LoVo (cell line): ENCODE measurements at places on chromosomes 5 and 9.

DNA sequence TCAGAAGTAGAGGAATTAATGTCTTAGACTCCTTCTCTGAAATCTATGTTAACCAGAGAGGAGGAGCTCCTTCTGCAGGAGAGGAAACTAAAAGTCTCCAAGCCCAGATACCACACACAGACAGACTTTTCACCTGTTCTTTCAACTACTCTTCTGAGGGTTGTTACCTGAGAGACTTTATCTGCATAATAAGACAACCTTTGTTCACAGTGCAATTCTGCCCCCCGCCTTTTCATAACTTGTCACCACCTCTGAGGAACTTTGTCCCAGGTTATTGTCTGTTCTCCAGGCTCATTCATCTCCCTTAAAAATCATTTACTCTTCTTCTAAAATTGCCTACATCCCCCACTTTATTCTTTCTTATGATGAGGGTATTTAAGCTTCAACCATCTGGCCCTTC, 9.4 kb upstream of the GALNT10 start:
- DNase-seq, result no peak

GRCh38 chr5:168039566-168040248, 251.7 kb upstream of the WWC1 start:
- DNase-seq, result no peak

DNA sequence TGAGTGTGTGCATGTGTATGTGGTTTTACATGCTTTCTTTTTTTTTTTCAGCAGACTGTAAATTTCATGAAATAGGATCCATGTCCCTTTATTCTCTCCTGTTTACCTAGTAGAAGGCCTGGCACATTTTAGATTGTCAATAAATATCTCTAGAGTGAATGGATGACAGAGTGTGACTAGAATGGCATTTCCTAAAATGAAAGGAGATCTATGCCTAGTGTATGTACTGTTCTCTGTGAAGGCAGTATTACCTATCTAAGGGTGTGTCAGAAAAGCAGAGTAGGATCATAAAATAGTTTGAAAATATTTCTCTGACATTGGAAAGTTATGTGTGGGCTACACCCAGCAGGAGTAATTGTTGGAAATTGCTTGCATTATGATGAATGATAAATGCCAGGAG, 1876.0 kb upstream of the C9orf72 start:
- no peak for DNase-seq

DNA sequence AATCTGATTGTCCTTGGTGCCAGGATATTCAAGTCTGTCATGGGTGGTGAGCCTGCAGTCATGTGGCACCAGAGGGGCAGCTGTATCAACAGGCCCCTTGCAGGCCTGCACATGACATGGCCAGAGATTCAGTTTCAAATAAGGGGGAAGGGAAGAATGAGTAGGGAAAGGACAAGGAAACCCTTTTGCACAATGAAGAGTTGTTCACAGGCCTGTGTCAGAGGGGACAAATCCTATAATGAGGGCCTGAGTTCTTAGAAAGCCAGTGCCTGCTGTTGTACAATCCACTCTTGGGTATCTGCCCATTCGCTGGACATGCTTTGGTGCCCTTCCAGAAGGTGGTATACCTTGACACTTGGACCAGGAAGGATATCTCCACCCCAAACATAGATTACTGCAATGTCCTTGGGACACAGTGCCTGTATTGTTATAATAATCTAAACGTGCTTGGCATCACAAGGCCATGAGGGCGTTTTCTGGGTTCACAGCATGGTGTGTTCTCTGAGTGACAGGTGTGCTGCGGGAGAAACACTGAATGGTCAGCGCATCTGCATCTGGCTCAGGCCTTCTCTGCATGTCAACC, 1.9 kb upstream of the TMEM171 start:
- DNase-seq, result no peak

GRCh38 chr5:149288436-149288835, 16.8 kb downstream of the AFAP1L1 start:
- DNase-seq, result no peak

DNA sequence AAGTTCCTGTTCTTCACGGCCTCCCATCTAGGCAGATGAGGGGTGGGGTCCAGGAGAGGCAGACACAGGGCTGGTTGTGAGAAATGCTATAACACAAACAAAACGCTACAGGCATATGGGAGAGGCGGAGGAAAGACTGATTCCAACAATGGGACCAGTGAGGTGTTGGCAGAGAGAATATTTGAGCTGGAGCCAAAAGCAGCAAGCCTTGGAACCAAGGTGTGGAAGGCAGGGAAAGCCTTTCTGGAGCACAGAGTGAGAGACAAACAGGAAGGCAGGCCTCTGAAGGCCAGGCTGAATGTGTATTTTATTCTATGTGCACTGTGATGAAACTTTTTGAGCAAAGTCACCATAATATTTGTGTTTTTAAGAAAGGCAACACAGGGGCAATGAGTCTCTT, 2.9 kb downstream of the ATPSCKMT start:
- DNase-seq, result no peak

DNA sequence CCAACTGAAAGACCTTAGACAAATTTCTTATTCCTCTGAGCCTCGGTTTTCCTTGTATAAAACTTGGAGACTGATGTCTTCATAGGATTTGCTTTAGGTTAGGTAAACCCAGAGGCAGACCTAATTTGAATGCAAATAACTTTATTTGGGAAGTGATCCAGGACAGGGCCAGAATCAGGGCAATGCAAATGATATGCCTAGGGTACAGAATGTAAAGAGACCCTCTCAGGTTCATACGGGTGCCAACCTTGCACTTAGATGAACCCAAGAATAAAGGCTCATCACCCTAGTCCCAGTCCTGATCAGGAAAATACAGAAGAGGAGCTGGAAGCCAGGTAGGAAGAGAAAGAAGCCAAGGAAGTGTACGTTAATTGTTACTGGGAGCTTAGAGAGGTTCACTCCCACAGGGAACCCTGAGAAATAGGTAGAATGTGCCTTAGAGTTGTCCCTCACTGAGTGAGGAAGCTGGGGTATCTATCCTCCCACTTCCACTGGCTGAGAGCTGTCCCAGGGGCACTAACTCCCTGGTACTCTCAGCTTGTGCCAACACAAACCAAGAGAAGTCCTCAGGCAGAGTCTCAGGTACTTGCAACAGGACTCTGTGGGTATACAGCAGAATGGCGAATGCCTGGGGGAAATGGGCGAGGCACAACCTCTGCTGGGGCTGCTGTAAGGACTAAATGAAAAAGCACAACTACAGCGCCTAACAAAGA, 3.1 kb upstream of the HK3 start:
- no peak for DNase-seq

GRCh38 chr5:92969781-92970237, 611.2 kb downstream of the NR2F1-AS1 start:
- DNase-seq, result no peak

- no peak for DNase-seq
Measured at GRCh38 chr9:109707355-109707754, 72.6 kb upstream of the PALM2AKAP2 start.

DNA sequence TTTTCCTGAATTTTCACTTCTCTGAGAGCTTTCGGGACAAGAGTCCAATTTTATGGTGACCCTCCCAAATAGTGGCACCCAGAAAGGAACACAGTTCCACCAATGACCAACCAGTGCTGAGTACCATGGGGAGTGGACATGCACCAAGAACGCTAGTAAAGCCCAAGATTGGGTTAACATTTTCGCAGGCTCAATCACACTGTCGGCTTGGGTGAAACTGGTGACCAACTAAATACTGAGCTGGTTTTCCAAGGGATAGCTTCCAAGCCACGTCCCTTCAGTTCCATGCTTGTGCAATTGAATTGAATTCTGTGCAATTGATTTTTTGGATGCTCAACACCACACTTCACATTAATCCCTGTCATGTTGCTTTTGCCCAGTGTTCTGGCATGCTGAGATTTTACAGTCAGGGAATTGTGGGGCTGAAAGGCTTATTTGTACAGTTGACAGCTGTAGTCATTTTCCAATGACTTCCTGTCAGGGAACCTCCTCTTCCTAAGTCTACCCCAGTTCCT, 37.6 kb upstream of the TRMT10B start:
- no peak for DNase-seq

GRCh38 chr5:52809884-52810283, 22.2 kb downstream of the ITGA1 start:
- DNase-seq, result no peak

DNA sequence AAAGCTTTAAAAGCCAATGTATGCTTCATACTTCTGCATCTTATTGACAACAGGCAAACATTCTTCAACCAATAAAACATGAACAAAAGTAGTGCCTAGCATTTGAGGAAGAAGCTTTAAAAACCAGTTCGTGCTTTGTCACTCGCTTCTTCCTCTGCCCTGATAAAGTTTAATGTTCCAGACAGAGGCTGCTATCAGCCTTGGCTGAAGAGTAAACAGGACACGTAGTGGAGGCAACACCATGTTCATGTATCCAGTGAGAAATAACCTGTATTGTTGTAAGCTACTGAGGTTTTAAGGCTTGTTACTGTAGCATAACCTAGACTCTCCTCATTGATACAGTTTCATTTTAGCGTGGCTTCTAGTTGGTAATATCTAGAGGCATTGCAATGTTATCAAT, 3.2 kb upstream of the FUBP3 start:
- DNase-seq, result no peak

DNA sequence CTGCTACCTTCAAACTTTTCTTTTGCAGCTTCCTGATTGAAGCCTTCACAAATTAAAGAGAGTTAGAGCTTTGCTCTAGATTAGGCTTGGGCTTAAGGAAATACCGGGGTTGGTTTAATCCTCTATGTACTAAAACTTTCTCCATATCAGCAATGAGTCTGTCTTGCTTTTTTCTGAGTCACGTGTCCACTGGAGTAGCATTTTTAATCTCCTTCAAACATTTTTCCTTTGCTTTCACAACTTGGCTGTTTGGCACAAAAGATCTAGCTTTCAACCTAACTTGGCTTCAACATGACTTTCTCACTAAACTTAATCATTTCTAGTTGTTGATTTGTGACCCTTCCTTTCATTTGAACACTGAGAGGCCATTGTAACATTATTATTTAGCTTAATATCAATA, 261.6 kb downstream of the PLK2 start:
- no peak for DNase-seq

DNA sequence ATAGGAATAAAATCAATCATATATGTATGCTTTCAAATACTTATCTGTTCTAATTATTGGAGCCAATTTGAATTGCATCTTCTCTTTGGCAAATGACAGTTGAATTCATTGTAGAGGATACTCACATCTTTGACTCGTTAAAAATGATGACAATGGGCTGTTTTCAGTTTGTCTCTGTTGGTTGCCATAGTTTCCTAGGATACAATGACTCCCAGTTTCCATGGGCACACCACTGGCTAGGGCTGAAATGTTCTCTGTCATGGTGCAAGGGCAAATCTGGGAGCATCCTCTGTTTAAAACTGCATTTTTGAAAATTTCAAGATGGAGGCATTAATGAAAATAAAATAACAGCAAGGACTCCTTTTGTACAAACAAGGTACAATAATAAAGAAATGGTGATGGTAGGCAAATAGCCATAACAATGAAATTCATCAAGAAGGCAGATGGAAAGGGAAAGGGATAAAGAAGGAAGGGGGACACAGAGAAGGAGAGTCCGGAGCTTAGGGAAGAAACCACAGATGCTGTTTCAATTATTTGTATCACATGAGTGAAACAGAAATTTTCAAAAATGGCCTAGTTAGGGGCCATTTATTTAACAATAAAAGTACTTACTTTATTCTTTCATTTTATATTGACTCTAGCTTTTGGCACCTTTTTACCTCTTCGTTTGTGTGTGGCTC, 378.8 kb upstream of the SEMA6A start:
- DNase-seq, result no peak

DNA sequence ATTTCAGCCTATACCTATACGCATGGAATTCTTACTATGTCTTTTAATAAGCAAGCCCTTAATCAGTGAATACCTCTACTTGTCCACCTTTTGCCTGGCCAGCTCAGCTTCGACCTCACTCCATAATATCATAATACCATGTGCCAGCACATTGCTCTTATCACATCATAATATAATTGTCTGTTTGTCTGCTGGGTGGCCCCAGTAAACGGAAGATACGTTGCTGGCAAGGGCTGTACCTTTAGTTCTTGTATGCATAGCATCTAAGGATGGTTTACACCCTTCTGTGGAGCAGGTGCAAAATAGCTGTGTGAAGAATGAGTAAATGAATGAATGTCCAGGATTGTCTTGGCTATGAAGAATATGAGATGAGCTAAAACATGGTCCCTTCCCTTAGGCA, 29.9 kb downstream of the SV2C start:
- no peak for DNase-seq

DNA sequence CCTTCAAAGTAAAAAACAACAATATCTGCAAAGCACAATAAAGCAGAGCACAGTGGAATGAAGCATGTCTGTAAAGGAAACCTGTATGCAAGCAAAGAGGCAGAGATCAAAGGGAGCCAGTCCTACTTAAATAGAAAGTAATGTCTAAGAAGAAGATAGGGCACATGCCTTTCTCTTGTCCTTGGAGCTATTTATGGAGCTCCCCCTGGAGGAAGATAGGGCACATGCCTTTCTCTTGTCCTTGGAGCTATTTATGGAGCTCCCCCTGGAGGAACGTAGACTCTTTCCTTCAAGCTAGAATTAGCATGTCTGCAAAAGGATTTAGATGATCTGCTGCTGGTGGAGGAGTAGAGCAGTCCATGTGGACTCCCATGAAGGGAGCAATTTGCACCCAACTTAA, 168.1 kb upstream of the RASEF start:
- DNase-seq, result no peak

DNA sequence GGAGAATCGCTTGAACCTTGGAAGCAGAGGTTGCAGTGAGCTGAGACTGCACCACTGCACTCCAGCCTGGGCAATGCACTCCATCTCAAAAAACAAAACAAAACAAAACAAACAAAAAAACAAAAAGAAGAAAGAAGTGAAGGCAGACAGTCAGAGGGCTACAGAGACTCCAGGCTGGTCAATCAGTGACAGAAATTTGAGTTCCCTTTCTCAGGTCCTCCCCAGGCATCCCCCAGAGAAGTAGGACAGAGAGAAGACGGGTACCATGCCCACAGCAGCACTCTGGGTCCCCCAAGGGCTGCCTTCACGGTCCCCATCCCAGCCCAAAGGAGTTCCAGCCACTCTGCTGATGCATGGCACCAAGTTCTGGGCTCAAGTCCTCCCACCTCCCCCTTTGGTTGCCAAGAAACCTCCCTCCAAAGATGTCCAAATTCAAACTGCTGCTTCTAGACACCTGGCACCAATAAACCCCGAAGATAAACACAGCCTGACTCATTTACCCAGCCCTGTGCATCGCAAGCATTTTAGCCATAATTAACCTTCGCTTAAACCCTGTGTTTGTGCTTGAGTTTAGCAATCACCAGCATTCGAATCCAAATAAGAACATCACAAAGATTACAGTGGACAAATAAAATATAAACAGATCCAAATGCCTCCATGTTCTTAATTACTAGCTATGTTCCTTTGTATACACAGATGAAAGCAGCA, 24.0 kb downstream of the SEMA4D start:
- DNase-seq, result no peak

GRCh38 chr9:20189871-20190270, 401.0 kb upstream of the SLC24A2 start:
- DNase-seq, result no peak

DNA sequence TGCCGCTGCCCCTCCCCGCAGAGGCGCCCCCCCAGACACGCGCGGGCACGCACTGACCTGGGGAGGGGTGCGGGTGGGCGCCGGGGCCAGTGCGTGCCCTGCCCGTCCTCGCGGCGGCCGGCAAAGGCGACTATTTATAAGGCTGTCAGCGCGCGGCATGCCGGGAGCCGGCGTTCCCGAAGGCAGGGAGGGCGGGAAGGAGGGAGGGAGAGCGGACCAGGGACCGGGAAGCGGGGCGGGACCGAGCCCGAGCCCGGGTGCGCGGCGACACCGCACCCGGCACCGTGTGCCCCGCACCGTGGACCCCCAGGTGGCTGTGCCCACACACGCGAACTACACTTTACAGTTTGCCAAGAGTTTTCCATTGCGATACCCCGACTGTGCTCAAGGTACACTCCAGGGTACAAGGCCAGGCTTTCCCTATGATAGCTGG, at the start of gene AK1:
Gene AK1 (minus strand): TSS at position 110 of the 433 bp plus-strand sequence. CDS start 3,058 bp downstream, outside the sequence.
- DNase-seq, result peak; percentile 75
